Right cardiac atrium (tissue), 5 donors: ENCODE measurements at places on chromosomes 5 and 9. TPM values are rescaled to one million over a fixed set of nuclear protein-coding genes. Genes with fewer than 3 reads are reported as not detected.

Gene FOXI1
- not detected for polyA plus RNA-seq

Gene FBXW11
- polyA plus RNA-seq: 15.8 TPM

Gene EGFL7
- 113 TPM for polyA plus RNA-seq

Gene ZBED3
- 5.7 TPM for polyA plus RNA-seq

Gene PCDHB7
- polyA plus RNA-seq: 0.57 TPM

Gene SPATA31A3
- polyA plus RNA-seq: not detected

Gene FGFR4
- polyA plus RNA-seq: 1.5 TPM

Gene EIF4E1B
- not detected for polyA plus RNA-seq

Gene FBXW2
- 13.9 TPM for polyA plus RNA-seq

Gene TEX48
- polyA plus RNA-seq: not detected
